ENCODE measurements at places on chromosomes 5 and 9.

- no peak for DNase-seq
These were observed 802 bp downstream of the CCDC107 start for GRCh38 chr9:35658968-35659220.

DNA sequence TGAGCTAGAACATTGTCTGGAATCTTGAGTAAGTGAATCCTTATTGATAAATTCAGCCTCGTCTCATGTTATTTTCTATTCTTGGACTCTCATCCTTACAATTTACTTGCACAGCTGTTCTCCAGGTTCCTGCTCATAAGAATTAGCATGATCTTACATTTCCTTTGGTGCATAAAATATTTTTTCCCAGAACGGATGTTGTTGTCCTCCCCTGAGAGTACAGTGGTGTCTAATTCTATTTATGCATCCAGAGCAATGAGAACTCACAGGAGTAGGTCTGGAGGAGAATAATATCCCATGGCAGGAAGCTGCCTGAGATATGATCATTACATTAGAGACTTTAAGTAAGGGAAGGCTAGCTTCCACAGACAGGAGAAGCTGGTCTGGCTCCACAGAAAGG lies 178.4 kb upstream of the MAST4 start:
- DNase-seq = no peak

- DNase-seq = no peak
These were observed 54.6 kb upstream of the TCF7 start for GRCh38 chr5:134059758-134060495.

DNA sequence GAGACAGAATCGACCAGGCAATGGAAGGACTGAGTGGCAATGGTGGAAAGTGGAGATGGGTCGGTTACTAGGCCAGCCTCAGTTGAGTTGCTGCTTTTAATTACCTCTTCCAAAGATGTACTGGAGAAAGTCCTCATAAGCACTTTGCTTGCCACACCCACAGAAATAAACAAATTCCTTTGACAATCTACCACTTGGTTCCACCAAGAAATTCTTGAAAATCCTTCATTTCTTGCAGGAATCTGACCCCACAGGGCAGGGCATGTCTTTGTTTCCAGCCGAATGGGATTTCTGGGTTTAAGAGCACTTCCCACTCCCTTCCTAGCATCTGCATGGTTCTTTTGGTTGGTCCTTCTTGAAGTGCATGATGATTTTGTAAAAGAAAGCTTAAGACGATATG lies 54.5 kb downstream of the ADAMTS12 start:
- DNase-seq = no peak

- DNase-seq = no peak
These were observed 9.3 kb upstream of the SIL1 start for GRCh38 chr5:139207297-139208000.

GRCh38 chr5:73358366-73358765 lies 90.2 kb downstream of the FOXD1 start:
- no peak for DNase-seq

GRCh38 chr5:170114271-170114670 lies 8.6 kb downstream of the FOXI1 start:
- no peak for DNase-seq

- DNase-seq = no peak
These were observed 43.6 kb downstream of the GRIA1 start for GRCh38 chr5:153534102-153534501.

DNA sequence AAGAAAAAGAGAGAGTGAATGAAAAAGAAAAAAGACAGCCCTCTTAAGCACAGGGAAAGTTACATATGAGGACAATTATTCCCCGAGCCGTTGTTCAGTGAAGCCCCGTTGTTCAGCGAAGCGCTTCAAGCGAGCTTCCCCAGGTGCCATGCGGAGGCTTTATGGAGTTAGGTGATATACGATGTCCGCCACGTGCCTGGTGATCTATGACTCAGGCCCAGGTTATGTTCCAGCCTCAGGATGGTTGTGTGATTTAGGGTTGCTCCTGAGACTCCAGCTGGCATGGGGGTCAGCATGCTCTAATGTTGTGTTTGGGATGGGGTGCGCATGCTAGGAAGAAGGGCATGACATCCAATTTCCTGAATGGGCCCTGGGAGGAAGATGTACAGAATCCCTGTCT lies 365.6 kb downstream of the CDK5RAP2 start:
- DNase-seq = no peak

- DNase-seq = no peak
These were observed 28.7 kb downstream of the TPPP start for GRCh38 chr5:664343-664993.

- no peak for DNase-seq
These were observed 62.0 kb downstream of the MACROH2A1 start for GRCh38 chr5:135337064-135337463.

- no peak for DNase-seq
These were observed 19.5 kb downstream of the RAPGEF1 start for GRCh38 chr9:131720330-131720729.

- no peak for DNase-seq
These were observed 196.5 kb downstream of the TLE1 start for GRCh38 chr9:81492710-81493447.

DNA sequence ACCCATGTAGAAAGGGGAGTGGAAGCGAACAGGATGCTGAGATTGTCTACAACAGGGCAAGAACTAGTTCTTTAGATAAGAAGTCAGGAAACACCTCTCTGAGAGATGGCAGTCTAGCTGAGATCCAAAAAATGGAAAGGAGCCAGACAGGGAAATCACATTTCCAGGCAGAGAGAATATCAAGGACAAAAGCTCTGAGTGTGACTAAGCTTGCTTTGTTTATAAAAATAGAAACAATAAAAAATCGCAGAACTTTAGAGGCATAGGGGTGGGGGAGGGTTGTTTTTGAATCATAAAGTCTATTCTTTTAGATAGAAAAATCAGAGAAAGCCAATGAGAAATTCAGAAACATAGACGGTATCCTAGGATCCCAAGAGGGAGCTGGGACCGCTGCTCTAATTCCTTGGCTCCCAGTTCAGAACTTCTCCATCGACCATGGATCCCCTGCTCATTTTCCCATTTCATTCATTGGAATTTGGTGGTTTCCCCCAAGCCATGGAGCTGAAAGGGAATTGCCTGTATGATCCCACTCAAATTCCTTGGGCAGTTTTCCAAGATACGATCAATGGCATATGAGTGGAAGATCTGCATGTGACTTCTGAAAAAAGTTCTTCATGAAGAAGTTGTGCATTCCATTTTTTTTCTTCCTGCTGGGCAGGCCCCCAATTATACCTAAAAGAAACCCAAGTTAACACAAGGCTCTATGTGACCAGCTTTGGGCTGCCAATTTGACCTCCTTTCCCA lies 182.0 kb downstream of the GRIA1 start:
- DNase-seq = no peak

GRCh38 chr5:170388818-170389549 lies at the start of gene KCNMB1:
TSS of gene KCNMB1 (minus strand) at chr5:170389367. CDS start at chr5:170385447, 3,920 bp downstream.
- DNase-seq = no peak
